ENCODE measurements at places on chromosomes 7 and 10.

DNA sequence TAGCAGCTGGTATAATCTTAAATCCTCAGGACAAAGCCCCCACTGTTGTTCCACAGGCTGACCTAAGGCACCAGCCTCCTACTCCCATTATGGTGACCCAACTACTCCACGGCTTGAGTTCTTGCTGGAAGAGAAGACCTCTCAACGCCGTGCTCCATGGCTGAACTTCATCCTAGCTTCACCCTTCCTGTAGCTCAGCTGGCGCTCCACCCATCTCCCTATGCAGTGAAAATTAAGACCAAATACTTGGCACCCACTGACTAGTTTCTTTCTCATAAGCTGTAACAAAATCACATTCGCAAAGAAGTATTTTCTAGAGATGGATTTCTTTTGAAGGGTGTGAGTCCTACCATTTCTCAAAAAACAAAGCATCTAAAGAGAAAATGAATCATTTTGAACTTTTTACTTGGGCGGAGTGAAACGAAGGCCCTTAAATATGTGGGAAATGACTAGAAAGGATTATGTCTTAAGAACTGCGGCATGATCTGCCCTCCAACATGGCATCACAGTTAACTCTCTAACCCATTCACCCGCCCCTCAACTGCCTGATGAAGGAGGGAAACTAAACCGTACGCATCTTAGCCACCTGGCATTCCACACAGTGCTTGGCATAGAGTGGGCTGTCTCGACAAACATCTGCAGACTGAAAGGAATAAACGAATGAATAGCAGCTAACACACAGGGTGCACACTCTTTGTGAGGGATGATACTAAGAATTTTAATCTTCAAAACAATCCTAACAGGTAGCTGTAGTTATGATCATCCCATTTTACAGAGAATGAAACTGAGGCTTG lies 32.7 kb downstream of the GFRA1 start:
- DNase-seq = no peak

GRCh38 chr7:80604436-80604835 lies 34.0 kb upstream of the CD36 start:
- no peak for DNase-seq

- no peak for DNase-seq
These were observed 89.5 kb upstream of the PIK3CG start for GRCh38 chr7:106775552-106775936.

GRCh38 chr10:32072025-32072800 lies 16.0 kb upstream of the KIF5B start:
- DNase-seq = no peak

GRCh38 chr7:11726001-11726793 lies 105.8 kb downstream of the THSD7A start:
- DNase-seq = no peak

GRCh38 chr10:110872145-110872983 lies 636 bp downstream of the PDCD4 start:
- peak; percentile 91 for DNase-seq

DNA sequence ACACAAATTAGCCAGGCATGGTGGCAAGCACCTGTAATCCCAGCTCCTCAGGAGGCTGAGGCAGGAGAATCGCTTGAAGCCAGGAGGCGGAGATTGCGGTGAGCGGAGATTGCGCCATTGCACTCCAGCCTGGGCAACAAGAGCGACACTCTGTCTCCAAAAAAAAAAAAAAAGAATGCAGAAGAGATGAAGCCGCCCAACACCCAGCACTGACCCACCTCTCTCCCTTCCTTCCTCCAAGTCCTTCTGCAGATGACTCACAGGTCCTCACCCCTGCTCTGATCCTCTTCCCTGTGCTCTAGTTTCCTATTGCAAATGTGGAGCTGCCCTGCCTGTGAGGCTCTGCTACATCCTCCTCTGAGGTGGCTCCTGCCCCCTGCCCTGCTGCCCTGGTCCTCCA lies 22.0 kb upstream of the OPALIN start:
- DNase-seq = no peak

GRCh38 chr10:2079603-2080078 lies 342.3 kb upstream of the ADARB2 start:
- DNase-seq = peak; percentile 82

DNA sequence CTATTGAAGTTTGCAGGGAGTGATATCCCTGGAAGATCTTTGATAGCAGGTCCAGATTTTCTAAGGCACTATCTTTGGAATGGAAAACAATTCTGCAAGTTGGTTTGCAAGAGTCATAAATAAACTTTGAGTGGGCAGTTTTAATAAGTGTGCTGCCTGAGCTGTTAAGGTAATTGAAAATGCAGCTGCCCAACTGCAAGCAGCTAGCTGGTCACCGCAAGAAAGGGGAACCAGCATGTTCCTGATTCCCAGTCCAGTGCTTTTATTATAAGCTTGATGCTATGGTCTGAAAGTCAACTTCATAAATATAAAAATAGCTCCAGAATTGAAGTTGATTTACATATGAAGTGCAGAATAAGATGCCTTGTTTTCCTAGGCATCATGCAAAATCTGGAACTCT lies 308.4 kb downstream of the ZNF248 start:
- DNase-seq = no peak

GRCh38 chr10:103758294-103758681 lies 97.1 kb downstream of the SH3PXD2A start:
- no peak for DNase-seq

DNA sequence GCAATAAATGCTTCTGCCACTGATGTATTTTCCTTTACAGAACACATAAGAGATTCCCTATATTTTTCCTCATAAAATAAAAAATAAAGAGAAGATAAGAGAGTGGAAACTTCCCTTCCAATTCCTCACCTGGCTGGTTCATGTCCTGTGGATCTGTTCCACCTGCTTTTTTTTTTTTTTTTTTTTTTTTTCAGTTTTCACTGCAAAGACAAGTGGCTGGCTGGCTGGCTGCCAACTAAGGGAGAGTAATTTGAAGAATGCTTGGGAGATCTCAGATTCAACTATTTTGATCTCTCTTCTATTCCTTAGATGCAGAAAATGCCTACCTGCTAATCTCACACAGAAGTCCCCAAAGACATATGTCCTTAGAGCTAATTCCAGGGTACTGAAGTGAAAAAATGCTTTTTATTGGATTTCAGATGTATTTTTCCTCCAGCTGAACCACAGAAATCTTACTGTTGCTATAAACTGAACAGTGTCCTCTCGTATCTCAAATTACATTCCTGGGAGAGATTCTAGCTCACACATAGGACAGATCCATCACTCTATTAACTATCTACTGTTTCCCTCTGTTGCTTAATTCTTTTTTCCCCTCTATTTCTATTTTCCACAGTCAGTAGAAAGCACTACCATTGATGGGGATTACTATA lies 120.8 kb downstream of the NRCAM start:
- DNase-seq = peak; percentile 50

GRCh38 chr10:75350791-75351190 lies 50.8 kb downstream of the ZNF503 start:
- no peak for DNase-seq

GRCh38 chr7:37337522-37337921 lies 111.1 kb downstream of the ELMO1 start:
- no peak for DNase-seq

- DNase-seq = peak; percentile 14
These were observed 277.3 kb upstream of the SEMA3D start for GRCh38 chr7:85464042-85464651.

- no peak for DNase-seq
These were observed 60.6 kb upstream of the AKR1E2 start for GRCh38 chr10:4765428-4765827.
